ENCODE measurements at places on chromosomes 16 and 17.
A peak's percentile ranks its signal among the peaks of the same experiment; 100 is the strongest.

DNA sequence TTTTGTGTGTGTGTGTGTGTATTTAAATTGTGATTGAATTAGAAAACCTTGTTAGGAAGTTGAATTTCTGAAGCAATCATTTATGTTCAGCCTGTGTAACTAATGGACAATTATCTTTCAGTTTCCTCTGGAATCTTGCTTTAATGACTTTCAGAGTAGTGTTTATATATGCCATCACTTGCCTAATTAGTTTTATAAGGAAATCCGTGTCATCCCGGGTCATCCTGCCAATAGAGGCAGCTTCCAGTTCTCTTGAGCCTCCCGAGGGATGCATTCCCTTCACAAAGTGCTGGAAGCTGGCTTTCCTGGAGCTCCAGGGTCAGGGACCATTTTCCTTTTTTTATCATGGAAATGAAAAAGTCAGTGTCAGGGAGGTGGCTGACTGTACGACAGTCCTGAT lies 42.9 kb downstream of the PRKCA start:
- no peak for DNase-seq

GRCh38 chr17:63331301-63332061 lies 114.6 kb downstream of the CYB561 start:
- DNase-seq, result no peak

- no peak for DNase-seq
Measured at GRCh38 chr17:35725058-35725457, 6.4 kb upstream of the RASL10B start.

DNA sequence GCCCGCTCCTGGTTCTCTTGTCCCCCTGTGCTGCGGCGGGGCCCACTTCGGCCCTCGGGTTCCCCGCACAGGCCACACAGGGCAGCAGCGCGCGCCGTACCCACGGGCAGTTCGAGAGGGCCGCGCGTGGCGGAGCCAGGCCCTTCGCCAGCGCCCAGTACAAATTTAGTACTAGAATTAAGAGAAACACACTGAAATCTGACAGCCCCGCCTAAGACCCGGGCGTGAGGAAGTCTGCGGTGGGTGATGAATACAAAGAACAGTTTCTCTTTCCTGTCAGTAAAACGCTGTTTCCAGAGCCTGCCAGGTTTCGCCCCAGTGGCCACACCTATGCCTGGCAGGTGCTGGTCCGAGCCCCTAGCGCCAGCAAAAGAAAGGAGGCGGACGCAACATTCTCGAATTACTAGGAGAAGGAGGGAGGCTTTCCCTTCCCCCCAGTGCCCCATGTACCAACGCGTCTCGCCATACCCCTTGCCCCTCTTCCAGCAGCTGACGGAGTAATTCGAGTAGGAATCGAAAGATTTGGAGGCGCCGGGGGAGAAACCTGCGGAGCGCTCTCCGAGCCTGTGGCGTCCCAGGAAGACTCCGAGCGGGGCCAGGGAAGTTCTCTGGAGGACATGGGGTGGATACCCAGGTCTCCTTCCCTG lies 591 bp upstream of the SLFN5 start:
- DNase-seq, result peak; percentile 37

DNA sequence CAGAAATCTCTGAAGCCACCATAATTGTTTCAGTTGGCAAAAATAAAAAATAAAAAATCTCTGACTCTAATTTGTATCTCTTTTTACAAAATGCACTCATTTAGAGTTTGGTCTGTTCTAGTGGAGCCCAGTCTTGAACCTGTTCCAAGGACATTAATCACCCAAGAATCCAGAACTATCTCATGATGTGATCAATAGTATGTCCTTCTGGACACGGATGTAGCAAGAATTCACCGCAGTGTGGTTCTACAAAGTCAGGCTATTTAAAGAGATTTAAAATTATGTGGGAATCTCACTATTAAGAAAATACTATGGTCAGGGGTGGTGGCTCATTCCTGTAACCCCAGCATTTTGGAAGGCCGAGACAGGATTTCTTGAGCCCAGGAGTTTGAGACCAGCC lies 21.8 kb upstream of the ANKFN1 start:
- DNase-seq, result no peak

- no peak for DNase-seq
Measured at GRCh38 chr16:69490707-69491324, 66.4 kb downstream of the CYB5B start.

DNA sequence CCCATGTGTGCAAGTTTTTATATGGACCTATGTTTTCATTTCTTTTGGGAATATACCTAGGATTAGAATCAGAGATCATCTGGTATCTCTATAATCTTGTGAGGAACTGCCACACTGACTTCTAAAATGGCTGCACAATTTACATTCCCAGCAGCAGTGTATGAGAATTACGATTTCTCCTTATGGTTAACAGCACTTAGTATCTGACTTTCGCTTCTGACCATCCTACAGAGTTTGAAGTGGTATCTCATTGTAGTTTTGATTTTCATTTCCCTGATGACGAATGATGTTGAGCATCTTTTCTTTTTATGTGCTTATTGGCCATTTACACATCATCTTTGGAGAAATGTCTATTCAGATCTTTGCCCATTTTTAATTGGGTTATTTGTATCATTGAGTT lies 10.0 kb downstream of the C16orf96 start:
- DNase-seq, result no peak

GRCh38 chr17:75078284-75079022 lies 9.3 kb upstream of the SLC16A5 start:
- no peak for DNase-seq

Data from esophagus squamous epithelium (tissue), 5 donors.